ENCODE measurements at places on chromosomes 5 and 9. TPM values are rescaled to one million over a fixed set of nuclear protein-coding genes. Genes with fewer than 3 reads are reported as not detected.

- H3K36me3 ChIP-seq = peaks cover 41% of the 10 kb centered on the region
- no peak overlapping the region for H3K4me3 ChIP-seq
- DNase-seq = no peak
- no peaks in the 10 kb centered on the region for H3K27me3 ChIP-seq
- peak overlapping the region; percentile 37 for H3K27ac ChIP-seq
- H3K4me1 ChIP-seq = no peaks in the 10 kb centered on the region
These were observed 36.2 kb downstream of the IPPK start for GRCh38 chr9:92633614-92634278.

DNA sequence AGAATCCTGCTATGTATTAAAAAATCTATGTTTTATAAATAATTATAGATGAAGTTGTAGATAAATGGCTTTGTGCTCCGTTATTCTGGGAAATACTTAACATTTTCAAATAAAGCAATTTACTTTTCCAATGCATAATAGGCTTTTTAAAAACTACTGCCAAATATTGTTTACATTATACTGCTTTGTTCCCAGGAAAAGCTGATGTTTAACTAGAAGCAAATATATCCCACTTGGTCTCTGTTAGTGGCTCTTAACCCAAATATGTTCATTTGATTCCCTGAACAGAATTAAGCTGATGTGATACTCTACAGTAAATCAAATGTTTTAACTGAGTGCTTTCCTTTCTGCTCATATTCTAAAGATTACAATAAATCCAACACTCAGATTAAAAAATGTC, 326.3 kb downstream of the SLCO4C1 start:
- H3K27me3 ChIP-seq = no peaks in the 10 kb centered on the region
- no peak for DNase-seq
- H3K27ac ChIP-seq = no peak overlapping the region
- no peaks in the 10 kb centered on the region for H3K4me1 ChIP-seq
- H3K36me3 ChIP-seq = no peaks in the 10 kb centered on the region

- peaks cover 8% of the 10 kb centered on the region for H3K4me1 ChIP-seq
- no peaks in the 10 kb centered on the region for H3K27me3 ChIP-seq
- no peak overlapping the region for H3K27ac ChIP-seq
- H3K4me3 ChIP-seq = no peak overlapping the region
- DNase-seq = no peak
These were observed 73.3 kb upstream of the TARS1 start for GRCh38 chr5:33367416-33367815.

GRCh38 chr5:78269088-78269703, 25.3 kb downstream of the AP3B1 start:
- no peaks in the 10 kb centered on the region for H3K27me3 ChIP-seq
- peaks cover 8% of the 10 kb centered on the region for H3K4me1 ChIP-seq
- H3K36me3 ChIP-seq = no peaks in the 10 kb centered on the region
- DNase-seq = no peak

- no peak overlapping the region for H3K27ac ChIP-seq
- H3K4me1 ChIP-seq = no peaks in the 10 kb centered on the region
- DNase-seq = no peak
These were observed 111.8 kb upstream of the ACTBL2 start for GRCh38 chr5:57594436-57594835.

- DNase-seq = no peak
- no peak overlapping the region for H3K27ac ChIP-seq
- H3K4me3 ChIP-seq = no peak overlapping the region
- H3K36me3 ChIP-seq = no peaks in the 10 kb centered on the region
- no peaks in the 10 kb centered on the region for H3K27me3 ChIP-seq
These were observed 675.9 kb upstream of the ZNF608 start for GRCh38 chr5:125422342-125422741.

DNA sequence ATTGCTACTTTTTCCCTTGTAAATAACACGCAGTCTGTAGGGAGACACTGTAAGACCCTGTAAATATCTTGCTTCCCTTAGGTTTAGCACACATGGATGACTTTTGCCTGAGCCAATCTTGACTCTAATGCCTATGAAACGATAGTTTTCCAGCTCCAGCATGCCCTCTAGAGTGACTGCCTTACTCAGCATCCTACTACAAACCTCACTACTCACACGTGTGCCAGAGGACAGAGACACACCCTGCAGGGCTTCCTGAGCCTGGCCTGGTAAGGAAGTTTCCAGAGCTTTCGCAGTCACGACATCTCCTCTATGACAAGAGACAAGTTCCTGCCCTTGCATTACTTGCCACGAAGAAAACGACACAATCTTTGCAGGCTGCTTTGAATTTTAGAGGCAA, 138.1 kb downstream of the ATPSCKMT start:
- H3K36me3 ChIP-seq = no peaks in the 10 kb centered on the region
- no peak overlapping the region for H3K4me3 ChIP-seq
- no peak for DNase-seq
- H3K27me3 ChIP-seq = no peaks in the 10 kb centered on the region

- no peaks in the 10 kb centered on the region for H3K36me3 ChIP-seq
- H3K27ac ChIP-seq = peak overlapping the region; percentile 6
- no peaks in the 10 kb centered on the region for H3K27me3 ChIP-seq
These were observed 8.6 kb downstream of the SLC45A2 start for GRCh38 chr5:33975852-33976251.

GRCh38 chr9:133855802-133856521, 117.8 kb upstream of the SARDH start:
- no peak overlapping the region for H3K4me3 ChIP-seq
- no peaks in the 10 kb centered on the region for H3K4me1 ChIP-seq
- no peaks in the 10 kb centered on the region for H3K27me3 ChIP-seq
- no peak for DNase-seq
- H3K36me3 ChIP-seq = no peaks in the 10 kb centered on the region
- no peak overlapping the region for H3K27ac ChIP-seq

DNA sequence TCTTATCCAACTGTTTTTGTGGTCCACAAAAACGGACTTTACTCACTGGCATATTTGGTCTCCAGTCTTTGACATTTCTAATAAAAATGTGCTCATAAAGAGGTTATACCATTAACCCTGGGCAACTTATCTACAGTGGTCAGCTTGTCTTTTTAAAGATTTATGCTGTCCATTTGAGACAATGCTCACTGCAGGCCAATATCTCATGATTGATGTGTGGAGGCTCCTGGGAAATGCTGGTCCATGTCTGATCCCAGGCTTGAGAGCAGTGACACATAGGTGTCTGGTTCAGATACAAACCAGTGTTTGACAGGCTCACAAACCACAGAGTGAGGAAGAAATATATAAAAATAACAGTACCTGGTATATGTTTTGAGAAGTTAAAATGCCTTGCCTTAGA, 180.7 kb downstream of the TARS1 start:
- H3K4me3 ChIP-seq = no peak overlapping the region
- H3K36me3 ChIP-seq = no peaks in the 10 kb centered on the region
- no peaks in the 10 kb centered on the region for H3K27me3 ChIP-seq
- DNase-seq = no peak
- no peaks in the 10 kb centered on the region for H3K4me1 ChIP-seq

DNA sequence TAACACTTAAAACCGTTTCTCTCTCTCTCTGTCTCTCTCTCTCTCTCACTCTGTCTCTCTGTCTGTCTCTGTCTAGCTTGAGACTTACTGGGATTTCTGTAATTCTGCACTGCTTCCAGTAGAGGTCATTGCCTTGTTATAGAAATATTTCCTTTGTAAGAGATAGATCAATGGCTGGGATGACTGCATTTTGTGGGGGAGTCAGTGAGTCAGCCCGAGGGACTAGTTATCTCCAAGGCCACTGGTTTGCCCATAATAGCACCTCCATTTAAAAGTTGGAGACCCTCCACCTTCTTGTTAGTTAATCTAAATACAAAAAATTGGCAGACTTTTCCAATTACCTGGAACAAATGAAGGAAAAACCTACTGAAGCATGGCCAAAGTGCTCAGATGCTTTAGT, 547.2 kb downstream of the LRRC70 start:
- no peaks in the 10 kb centered on the region for H3K27me3 ChIP-seq
- no peaks in the 10 kb centered on the region for H3K36me3 ChIP-seq
- H3K4me1 ChIP-seq = no peaks in the 10 kb centered on the region

DNA sequence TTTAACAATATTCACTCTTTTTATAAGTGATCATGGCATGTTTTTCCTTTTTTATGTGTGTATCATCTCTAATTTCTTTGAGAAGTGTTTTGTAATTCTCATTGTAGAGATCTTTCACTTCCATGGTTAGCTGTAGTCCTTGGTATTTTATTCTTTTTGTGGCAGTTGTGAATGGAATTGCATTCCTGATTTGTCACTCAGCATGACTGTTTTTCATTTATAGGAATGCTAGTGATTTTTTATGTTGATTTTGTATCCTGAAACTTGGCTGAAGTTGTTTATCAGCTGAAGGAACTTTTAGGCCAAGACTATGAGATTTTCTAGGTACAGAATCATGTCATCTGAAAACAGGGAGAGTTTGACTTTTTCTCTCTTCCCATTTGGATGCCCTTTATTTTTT, 13.1 kb upstream of the SPINK13 start:
- H3K27me3 ChIP-seq = no peaks in the 10 kb centered on the region

DNA sequence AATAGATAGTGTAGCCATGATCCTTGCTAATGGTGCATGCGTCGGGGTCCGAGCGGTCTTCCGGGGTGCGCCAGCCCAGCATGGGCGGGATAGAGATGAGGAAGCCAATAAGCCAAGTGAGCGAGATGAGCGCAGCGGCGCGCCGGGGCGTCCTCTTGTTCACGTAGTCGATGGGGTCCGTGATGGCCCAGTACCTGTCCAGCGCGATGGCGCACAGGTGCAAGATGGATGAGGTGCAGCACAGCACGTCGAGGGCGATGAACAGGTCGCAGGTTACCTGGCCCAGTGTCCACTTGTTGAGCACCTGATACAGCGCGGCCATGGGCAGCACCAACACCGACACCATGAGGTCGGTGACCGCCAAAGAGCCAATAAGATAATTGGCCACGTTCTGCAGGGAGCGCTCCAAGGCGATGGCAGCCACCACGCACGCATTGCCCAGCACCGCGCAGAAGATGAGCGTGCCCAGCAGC, 1.1 kb downstream of the HTR1A start:
- DNase-seq = no peak
- no peaks in the 10 kb centered on the region for H3K4me1 ChIP-seq
- no peaks in the 10 kb centered on the region for H3K27me3 ChIP-seq
- no peak overlapping the region for H3K4me3 ChIP-seq

DNA sequence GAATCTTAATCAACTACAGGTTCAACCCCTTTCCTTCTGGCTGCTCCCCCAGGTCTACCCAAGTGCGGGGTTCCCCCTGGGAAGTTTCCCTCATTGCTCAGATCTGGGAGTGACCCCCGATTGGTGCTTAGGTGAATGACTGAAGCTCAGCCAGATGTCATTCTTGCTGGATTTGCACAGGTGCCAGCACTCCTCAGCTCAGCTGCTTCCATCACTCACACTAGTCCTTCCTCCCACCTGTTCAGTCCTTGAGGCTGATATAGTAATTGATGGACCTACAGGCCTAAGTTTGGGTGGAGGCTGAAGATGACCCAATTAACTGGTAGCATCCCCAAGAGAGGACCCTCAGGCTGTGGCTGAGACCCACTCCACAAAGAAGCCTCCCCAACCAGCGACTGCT, 32.9 kb downstream of the PRLR start:
- no peak for DNase-seq
- no peaks in the 10 kb centered on the region for H3K27me3 ChIP-seq
- peaks cover 28% of the 10 kb centered on the region for H3K4me1 ChIP-seq
- H3K4me3 ChIP-seq = no peak overlapping the region
- H3K27ac ChIP-seq = peak overlapping the region; percentile 1

DNA sequence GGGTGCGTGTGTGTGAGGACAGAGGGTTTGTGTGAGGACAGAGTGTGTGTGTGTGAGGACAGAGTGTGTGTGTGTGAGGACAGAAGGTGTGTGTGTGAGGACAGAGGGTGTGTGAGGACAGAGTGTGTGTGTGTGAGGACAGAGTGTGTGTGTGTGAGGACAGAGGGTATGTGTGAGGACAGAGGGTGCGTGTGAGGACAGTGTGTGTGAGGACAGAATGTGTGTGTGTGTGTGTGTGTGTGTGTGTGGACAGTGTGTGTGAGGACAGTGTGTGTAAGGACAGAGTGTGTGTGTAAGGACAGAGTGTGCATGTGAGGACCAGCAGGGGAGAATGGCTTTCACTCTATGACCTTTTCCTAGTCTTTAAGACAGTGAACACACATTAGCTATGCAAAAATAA, 63.1 kb upstream of the UBAC1 start:
- H3K27ac ChIP-seq = no peak overlapping the region
- H3K4me1 ChIP-seq = peaks cover 17% of the 10 kb centered on the region
- H3K4me3 ChIP-seq = no peak overlapping the region
- DNase-seq = no peak
- no peaks in the 10 kb centered on the region for H3K27me3 ChIP-seq

DNA sequence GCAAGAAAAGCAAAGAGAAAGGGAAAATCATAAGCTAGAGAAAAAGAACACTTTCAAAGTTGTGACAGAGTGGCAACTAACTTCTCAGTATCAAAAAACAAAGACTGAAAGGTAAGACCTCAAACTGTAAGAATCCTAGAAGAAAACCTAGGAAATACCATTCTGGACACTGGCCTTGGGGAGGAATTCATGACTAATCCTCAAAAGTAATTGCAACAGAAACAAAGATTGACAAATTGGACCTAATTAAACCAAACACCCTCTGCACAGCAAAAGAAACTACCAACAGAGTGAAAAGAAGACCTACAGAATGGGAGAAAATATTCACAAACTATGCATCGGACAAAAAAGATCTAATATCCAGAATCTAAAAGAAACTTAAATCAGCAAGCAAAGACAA, 79.1 kb downstream of the FEM1C start:
- H3K27ac ChIP-seq = no peak overlapping the region
- H3K4me3 ChIP-seq = no peak overlapping the region
- no peaks in the 10 kb centered on the region for H3K4me1 ChIP-seq
- DNase-seq = no peak
- no peaks in the 10 kb centered on the region for H3K27me3 ChIP-seq

DNA sequence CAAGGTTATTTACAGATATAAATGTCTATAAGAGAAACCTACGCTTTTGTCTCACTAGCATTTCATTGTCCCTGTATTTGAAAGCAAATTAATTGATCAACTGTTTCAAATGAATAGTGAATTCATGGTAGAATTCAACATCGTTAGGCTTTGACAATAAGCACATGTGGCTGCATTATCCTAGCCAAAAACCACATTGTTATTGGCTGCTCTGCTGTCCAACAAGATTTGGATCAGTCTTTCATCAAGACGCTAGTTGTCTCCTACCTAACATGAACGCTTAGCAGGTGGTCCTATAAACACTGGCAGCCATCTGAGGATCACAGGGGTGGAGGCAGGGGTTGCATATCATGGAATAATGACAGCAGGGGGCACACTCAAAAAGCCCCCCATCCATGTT, 455.0 kb downstream of the CTNND2 start:
- no peak overlapping the region for H3K27ac ChIP-seq
- H3K36me3 ChIP-seq = no peaks in the 10 kb centered on the region
- H3K4me1 ChIP-seq = no peaks in the 10 kb centered on the region
- H3K4me3 ChIP-seq = no peak overlapping the region
- no peaks in the 10 kb centered on the region for H3K27me3 ChIP-seq
- DNase-seq = no peak

GRCh38 chr9:100448266-100448665, 21.3 kb downstream of the MSANTD3 start:
- no peaks in the 10 kb centered on the region for H3K27me3 ChIP-seq
- H3K36me3 ChIP-seq = no peaks in the 10 kb centered on the region
- H3K4me3 ChIP-seq = no peak overlapping the region
- DNase-seq = no peak
- no peak overlapping the region for H3K27ac ChIP-seq

- no peaks in the 10 kb centered on the region for H3K27me3 ChIP-seq
- H3K27ac ChIP-seq = no peak overlapping the region
- no peak overlapping the region for H3K4me3 ChIP-seq
- H3K36me3 ChIP-seq = no peaks in the 10 kb centered on the region
These were observed 29.6 kb upstream of the NCS1 start for GRCh38 chr9:130142641-130143040.

The NR4A3 gene
- total RNA-seq = 23.3 TPM

The C5orf52 gene
- total RNA-seq = not detected

The SURF4 gene
- total RNA-seq = 112 TPM

The GLRA1 gene
- not detected for total RNA-seq

The S100Z gene
- total RNA-seq = not detected

The PTGER4 gene
- total RNA-seq = 19.4 TPM

The ACER2 gene
- total RNA-seq = 3.9 TPM
